ENCODE measurements at places on chromosomes 2 and 18. TPM values are rescaled to one million over a fixed set of nuclear protein-coding genes. Genes with fewer than 3 reads are reported as not detected.

GRCh38 chr18:11977153-11977466 lies 4.2 kb upstream of the IMPA2 start:
- DNase-seq, result no peak

DNA sequence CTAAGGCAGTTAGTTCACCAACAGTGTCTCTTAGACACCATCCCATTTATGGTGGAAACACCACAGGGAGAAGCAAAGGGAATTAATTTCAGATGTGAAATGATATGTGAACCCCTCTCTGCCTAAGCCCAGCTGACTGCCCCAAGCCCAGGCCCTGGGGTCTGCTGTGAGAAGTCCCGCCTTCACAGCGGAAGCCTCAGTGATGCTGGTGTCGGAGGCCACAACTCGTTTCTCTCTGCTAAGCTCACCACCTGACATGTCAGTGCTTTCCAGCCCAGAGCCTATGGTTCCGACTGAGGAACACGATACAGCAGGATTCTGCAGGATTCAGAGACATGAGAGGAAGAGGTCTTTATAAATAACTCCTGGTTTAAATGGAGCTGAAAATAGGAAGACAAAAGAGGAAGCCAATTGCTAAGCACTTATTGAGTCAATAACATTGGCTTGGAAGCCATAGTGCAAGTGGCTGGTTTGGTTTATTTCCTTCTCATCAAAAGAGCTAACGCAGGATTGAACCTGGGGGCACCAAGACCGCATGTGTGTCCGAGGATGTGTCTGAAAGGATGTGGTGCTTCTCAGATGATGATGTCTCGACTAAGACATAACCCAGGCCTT lies 21.9 kb upstream of the LOXHD1 start:
- no peak for DNase-seq

GRCh38 chr2:36515538-36515937 lies 82.4 kb downstream of the FEZ2 start:
- DNase-seq, result no peak

DNA sequence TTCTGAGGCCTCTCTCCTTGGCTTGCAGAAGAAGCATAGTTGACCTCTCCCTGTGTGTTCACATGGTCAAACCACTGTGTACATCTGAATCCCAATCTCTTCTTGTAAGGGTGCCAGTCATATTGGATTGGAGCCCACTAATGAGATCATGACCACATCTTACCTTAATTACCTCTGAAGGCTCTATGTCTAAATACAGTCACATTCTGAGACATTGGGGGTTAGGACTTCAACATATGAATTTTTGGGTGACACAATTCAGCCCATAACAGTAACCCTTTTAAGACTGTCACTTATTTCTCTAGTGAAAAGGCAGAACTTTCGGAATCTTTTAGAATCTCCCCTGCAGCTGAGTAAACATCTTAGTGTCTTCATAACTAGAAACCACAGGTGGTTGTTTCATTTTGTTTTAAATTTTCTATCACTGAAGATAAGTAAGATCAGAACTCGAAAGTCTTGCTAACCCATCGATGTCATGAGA lies 33.3 kb downstream of the BMP10 start:
- DNase-seq, result no peak

DNA sequence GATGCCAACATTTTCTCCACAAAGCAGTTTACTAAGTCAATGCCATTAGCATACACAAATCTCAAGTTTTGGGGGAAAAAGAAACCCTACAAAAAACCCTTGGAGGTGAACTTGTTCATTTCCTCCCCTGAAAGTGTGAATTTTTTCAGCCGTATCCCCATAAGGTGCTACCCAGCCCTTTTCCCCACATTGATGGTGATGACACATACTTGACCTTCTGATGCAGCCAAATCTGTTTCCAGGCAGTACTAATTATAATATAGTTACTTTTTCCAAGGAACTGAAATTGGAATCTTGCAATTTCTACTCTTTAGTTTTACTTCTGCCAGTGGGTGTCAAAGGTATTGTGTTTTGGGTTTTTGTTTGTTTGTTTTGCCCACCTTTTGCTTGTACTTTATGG lies 474.5 kb downstream of the TGIF1 start:
- no peak for DNase-seq

DNA sequence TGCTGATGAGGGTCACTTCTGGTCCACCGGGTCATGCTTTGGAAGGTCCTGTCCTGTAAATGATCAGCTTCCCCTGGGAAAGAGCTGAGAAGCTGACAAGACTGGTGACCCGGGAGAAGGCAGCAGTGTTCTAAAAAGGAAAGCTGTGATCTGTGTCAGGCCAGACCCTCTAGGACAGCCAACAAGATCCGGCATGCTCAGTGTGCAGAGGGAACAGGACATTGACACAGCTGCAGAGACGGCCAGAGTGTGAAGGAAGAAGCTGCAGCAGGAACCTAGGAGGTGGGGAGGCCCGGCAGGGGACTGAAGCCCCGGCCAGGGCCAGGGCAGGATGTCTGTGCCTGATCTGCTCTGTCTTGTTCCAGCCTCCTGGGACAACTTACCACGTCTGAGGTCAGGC lies 372.7 kb upstream of the ID2 start:
- DNase-seq, result no peak

- no peak for DNase-seq
Observed at GRCh38 chr2:145026456-145027455, 506.8 kb upstream of the ZEB2 start.

- no peak for DNase-seq
Observed at GRCh38 chr2:191246820-191247380, 1.7 kb downstream of the MYO1B start.

DNA sequence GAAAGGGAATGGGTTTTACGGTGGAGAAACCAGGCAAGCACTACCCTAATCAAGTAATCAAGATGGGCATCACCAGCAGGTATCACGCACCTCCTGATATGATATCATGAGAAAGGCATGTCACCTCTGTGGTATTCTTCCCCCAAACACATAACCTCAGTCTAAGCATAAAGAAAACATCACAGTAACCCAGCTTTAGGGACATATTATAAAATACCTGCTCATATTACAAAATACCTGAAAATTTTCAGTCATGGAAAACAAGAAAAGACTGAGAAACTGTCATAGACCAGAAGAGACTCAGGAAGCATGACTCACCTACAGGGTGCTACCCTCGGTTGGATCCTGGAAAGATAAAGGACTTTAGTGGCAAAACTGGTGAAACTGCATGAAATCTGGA lies 30.5 kb downstream of the GCKR start:
- DNase-seq, result no peak

DNA sequence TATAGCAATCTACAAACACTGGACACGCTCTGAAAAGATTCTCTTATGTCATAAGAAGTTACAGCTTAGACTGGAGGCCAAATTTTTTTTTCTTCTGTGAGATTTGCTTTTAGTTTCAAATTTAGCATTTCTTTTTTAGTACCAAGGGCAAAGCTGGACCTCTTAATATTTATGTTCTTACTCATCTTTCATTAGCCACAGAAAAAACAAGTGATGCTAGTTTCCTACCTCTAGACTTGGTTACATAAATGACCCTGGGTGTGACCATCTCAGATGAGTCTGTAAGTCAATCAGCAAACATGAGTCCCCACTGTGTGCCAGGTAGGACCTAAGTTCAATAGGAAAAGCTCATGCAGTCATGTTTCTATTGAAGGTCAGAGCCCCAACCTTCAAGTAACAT lies 94.4 kb downstream of the MEP1B start:
- DNase-seq, result no peak

- no peak for DNase-seq
Observed at GRCh38 chr18:7038330-7038851, 79.2 kb downstream of the LAMA1 start.

KIAA2012 gene
- total RNA-seq, result not detected

MROH2A gene
- not detected for total RNA-seq

CHAC2 gene
- total RNA-seq, result 1.5 TPM

SPHKAP gene
- not detected for total RNA-seq

HOXD3 gene
- total RNA-seq, result not detected

Measured in CD4-positive, alpha-beta memory T cell (primary cell).